ENCODE measurements at places on chromosomes 4 and X.

DNA sequence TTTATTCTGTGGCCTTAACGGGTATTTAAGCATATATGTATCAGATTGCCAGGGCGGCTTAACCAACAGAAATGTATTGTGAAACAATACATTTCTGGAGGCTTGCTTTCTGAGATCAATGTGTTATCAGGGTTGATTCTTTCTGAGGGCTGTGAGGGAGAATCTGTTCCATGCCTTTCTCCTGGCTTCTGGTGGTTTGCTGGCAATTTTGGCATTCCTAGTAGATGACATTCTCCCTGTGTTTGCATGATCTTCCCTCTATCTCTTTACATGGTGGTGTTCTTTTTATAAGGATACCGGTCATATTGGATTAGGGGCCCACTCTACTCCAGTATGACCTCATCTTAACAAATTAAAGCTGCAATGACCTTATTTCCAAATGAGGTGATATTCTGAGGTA, 16.9 kb upstream of the CEP135 start:
- no peak for DNase-seq

GRCh38 chr4:3337357-3337732, 44.5 kb downstream of the RGS12 start:
- no peak for DNase-seq

DNA sequence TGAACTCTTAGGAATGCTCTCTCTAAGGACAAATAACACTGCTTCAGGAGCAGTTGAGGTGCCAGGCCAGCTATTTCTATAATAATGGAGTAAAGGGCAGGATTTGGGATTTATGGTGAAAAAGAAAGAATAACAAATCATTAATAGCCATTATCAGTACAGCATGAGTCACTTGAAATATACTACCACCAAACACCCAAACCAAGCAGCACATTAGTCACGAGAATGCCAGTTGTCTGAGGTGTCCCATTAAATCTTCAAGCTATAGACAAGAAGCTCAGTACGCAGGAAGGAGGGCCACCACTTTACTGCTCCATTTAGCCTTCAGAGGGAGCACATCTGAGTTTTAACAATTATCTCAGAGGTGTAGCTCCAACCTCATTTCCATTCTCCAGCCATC, 106.8 kb upstream of the MAGEA10 start:
- no peak for DNase-seq

- DNase-seq = no peak
Observed at GRCh38 chrX:144849141-144849540, 398.2 kb upstream of the SPANXN1 start.

GRCh38 chrX:124209792-124210576, 122.5 kb upstream of the TEX13D start:
- DNase-seq = no peak

DNA sequence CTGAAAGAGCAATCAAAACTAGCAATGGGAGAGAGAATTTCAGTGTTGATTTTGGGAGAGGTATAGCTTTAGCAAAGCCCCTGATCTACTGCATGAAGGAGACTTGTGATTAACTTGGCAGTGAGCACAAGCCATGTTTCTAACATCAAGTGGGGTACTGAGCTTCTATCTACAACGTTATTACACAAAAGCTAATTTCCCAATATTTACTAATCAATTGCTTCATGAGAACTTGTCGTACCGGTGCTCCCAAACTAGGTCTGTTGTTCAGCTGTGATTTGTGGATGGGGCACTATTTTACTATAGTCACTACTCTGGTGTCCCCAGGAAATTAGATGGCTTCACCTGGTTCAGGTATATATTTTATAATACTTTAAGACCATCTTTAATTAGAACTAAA, 16.2 kb downstream of the ANK2 start:
- no peak for DNase-seq

DNA sequence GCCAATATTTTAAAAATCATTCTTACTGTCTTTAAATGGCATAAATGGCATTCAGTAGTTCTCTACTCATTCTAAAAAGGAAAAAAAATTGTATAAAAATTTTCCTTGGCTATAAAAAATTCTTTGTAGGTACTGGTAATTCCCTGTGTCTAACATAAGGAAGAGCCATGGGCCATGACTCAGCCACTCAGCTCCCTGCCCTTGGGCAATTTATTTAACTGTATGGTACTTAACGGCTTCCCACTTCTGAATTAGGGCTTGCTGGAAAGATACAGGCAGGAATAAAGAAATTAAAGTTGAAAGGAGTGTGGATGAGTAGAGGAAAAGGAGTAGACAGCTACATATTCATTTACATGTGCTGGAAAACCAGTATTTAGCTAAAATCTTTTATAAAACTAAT, 30.6 kb downstream of the ABHD18 start:
- DNase-seq = no peak

DNA sequence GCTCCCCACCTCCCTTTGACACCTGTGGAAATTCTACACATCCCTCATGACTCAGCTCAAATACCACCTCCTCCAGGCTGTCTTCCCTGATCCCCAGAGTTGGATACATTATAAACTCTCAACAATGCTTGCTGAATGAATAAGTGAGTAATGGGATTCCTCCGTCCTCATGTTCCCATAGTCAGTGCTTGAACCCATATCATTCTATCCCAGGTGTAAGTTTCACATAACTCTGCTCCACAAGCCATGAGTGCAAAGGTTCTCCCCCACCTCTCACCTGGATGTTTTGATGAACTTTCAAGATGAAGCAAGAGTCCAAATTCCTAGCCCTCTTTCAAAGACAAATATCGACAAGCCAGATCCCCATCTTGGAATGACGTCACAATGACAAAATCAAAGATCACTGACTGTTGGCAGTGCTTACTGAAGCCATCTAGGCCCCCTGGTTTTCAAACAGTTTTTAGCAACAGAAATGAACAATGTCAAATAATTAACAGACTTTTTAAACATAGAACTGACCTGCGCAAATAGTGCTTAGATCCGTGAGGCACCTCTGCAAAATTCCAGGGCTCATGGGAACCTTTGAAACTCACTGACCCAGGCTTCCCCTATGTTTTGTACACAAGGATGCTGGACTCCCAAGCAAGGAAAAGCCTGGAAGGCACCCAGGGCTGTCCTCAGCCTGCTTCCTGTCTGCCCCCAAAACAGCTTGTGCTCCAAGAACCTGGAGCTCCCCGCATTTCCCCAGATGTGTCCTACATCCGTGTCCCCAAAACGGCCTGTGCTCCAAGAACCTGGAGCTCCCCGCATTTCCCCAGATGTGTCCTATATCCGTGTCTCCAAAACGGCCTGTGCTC, 4.0 kb downstream of the SLC2A9 start:
- DNase-seq = no peak

DNA sequence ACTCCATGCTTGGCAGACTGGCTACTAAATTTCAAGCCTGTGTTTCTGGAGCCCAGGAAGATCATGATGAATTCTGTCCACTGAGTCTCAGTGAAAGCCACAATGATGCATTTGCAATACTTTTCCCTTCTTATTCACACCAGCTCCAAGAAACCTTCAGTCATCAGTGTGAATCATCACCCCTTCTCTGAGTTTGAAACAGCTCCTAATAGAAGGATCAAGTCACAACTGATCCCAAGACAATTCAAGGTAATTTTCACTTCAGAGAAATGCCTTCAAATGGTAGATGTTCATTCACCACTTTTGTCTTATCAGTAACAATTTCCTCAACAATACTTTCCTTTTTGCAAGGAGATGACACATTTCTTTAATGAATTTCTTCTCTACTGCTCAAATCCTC, 257.4 kb downstream of the NLGN4X start:
- DNase-seq = no peak

GRCh38 chrX:42485601-42486000, 292.4 kb downstream of the PPP1R2C start:
- no peak for DNase-seq

- no peak for DNase-seq
Observed at GRCh38 chr4:179666226-179666625, 2224.0 kb upstream of the AGA start.

DNA sequence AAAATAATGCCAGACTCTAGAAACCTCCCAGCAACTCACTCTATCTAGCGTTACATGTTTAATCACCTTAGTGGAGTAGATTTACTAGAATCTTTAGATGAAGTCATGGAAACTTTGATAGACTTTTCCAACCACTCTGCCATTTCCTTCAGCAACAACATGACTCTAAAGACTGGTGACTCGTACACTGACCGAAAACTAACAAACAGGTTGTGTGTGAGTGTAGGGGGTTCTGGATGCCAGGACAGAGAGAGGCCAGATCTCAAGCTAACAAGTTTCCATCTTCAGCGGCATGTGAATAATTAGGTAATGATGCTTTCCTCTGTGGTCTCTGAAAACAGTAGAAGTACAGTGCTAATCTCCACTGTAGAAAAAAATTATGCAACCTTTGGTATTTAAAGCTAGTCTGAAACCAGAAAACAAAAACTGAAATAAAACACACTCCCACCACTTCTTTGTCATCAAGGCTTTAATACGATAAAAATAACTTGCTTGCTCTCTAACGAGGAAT, 286.4 kb downstream of the PRDM5 start:
- DNase-seq = no peak

GRCh38 chr4:70630162-70630561, 1.6 kb downstream of the ENAM start:
- no peak for DNase-seq

DNA sequence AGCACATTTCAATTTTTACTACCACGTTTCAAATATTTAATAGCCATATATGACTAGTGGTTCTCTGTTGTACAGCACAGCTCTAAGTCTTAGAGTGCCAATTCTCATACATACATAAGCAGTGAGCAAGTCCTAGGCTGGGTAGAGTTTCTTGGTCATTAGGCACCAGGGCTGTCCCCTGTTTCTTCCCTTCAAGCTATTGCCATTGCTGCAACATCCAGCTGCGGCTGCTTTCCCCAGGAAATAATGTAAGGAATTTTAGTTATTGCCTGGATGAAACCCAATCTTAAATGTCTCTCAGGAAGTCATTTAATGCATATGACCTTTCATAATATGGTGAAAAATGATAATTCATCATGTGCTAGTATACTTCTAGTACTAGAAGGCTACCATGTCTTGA, 74.1 kb upstream of the PPP3CA start:
- no peak for DNase-seq

GRCh38 chr4:118968005-118968404, 79.4 kb downstream of the SYNPO2 start:
- DNase-seq = no peak

DNA sequence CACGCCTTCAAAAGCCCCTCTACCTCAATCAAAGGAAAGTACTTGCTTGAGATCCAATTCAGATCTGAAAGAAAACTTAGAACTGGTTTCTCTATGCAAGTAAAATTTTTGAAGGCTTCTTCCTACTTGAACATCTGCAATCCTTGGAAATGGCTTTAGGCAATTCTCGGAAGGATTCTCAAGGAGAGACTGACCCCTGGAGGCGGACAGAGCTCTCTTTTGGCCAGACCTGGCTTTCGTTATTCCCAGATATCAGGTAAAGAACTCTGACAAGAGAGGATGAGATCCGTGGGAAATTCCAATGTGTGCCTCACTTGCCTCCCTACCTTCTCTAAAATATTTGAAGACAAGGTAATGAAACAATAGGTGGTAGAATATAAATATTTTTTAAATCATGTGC, 670.3 kb upstream of the FAM241A start:
- DNase-seq = no peak

DNA sequence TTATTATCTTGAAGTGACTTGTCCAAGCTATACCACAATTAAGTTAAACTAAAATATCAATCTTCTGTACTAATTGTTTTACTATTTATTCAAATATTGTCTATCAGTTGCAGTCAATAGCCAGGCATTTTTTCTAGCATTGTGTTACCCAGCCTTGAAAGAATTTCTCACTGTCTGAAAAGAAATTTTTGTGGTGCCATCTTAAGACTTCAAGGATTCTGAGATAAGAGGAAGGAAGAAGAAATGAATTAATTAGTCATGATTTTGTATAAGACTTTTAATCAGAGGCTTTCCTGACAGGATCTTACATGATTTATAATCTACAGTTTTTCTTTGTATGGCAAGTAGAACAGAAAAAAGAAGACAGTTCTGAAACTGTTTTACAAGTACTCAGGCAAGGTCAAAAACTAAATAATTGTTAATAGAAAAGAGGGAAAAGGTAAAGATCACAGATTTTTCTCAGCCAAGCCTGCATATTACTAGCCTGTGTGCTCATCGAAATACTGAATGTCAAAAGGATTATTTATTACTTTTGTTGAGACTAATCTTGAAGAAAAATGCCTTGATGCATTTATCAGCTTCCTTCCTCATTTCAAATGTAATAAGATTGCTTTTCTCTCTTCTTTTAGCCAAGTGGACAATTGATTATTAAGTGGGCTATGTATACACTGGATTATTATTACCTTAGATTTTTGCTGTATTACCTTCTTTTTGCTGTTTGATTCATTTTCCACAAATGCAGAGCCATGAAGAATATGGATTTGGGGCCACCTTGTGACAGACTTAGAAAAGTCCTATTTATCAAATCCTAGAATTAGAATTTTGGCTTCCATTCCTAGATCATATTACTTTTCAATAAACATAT, 53.8 kb downstream of the CXCL1 start:
- no peak for DNase-seq

DNA sequence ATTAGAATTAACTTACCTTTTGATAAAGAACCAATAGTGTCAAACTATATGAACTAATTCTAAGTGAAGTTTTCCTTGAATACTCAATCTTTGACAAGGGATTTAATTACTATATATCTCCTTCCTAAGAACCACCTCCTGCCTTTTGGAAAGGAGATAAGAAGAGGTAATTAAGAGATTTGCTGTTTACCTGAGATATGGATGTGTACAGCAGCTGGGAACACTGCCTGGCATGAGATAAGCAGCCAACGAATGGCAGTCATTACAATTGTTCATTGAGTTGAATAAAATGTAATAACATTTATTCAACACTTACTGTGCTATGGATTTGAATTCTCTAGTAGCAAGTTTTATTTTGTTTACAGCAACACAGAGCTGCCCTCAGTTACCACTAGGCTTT, 407.1 kb downstream of the SPOCK3 start:
- no peak for DNase-seq

- no peak for DNase-seq
Observed at GRCh38 chr4:111788099-111788498, 357.2 kb upstream of the FAM241A start.

DNA sequence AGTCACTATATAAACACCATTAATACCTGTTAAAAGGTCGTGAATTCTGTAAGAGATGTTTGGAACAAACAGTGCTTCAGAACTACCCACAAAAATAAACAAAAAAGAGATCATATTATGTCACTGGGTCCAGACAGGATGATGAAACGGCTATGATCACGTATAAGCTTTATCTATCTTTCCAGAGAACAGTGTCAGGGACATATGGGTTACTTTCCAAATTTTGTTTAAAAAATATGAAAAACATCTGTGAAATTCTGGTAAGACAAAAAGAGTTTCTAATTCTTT, 90.0 kb downstream of the SORBS2 start:
- no peak for DNase-seq

Data from activated CD8-positive, alpha-beta memory T cell treated with anti-CD3 and anti-CD28 coated beads for 4 hours (primary cell).